Activated naive CD4-positive, alpha-beta T cell treated with Interleukin-2 at 50 U/mL for 16 hours (primary cell): ENCODE measurements at places on chromosomes 12 and 14.

- no peak for DNase-seq
These were observed 387.5 kb upstream of the TMPO start for GRCh38 chr12:98127854-98128253.

GRCh38 chr12:94225506-94225905, 77.1 kb downstream of the PLXNC1 start:
- no peak for DNase-seq

DNA sequence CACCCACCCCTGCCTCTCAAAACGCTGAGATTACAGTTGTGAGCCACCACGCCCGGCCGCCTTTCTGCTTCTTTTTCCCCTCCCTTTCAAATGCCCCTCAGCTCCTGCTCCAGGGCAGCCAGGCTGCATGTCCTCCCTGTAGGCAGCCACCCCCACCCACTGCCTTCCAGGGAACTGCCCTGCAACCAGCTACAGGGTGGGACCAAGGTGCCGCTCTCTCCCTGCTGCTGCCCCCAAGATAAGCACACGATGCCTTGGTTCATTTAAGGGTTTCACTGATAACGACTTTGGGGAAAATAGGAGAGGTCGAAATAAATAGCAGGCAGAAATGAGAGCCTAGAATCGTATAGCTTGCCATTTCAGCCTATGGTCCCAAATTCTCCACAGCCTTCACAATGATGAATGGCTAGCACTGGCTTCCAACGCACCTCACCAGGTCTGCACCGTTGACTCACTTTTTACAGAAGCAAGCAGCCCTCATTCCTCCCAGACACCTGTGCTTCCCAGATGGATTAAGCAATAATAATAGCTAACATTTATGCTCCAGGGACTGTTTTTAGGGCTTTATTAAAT, 40.7 kb downstream of the ATG14 start:
- DNase-seq = no peak

DNA sequence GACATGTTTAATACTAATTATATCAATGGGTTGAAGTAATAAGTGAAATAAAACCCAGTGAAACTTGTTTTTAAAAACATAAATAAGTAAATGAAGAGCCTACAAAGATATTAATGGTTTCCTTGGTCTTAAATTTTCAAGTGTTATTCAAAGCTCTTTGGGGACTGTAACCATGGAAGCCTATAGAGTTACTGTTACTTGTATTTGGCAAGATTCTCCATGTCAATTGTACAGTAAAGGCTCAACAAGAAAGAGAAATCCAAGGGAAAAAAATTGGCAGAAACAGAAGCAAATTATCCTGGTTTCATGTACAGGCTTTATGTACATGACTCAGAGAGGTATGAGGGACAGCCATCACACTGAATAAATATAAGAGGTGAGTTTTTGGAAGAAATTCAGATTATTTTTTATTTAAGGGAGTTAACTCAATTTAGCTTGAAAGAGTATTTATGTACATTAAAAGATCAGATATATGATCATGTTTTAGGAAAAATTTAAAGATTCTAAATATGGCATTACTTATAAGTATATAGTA, 151.1 kb upstream of the HMGA2 start:
- DNase-seq = no peak

GRCh38 chr14:94588311-94588710, 7.1 kb downstream of the SERPINA5 start:
- no peak for DNase-seq

GRCh38 chr12:125208942-125209341, 143.7 kb downstream of the AACS start:
- no peak for DNase-seq

DNA sequence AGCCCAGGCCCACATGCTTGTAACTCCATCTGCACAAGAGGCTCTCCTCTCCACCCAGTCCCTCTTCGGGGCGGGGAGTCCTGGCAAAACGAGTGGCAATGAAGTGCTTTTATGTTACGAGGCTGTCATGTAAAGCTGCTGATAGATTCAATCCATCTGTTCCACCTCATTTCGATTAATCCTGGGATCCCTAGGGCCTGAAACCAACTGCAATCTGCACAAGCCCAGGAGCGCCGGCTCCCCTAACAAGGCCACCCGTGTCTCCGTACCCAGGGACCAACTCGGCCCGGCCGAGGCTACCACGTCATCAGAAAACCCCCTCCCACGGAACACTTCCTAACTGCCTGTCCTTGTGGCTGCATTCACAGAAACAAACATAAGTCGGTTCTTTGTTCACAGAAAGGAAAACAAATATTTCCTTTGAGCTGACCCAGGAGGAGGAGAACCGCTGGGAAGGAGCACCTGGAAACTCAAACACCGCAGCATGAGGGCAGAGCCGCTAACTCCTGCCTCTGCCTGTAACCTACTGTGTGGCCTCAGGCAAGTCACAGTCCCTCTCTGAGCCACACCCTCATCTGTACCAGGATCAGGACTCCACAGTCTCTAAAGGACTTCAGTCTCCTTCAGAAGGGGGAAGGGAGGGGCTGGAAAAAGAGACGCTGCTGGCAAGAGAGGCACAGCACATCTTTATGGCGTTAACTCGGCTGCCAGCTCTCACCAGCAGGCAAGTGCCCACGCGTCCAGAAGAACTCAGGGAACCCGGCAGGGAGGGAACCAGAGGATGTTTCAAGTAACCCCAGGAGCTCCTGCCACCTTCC, 47.8 kb downstream of the CCDC88C start:
- peak; percentile 72 for DNase-seq

DNA sequence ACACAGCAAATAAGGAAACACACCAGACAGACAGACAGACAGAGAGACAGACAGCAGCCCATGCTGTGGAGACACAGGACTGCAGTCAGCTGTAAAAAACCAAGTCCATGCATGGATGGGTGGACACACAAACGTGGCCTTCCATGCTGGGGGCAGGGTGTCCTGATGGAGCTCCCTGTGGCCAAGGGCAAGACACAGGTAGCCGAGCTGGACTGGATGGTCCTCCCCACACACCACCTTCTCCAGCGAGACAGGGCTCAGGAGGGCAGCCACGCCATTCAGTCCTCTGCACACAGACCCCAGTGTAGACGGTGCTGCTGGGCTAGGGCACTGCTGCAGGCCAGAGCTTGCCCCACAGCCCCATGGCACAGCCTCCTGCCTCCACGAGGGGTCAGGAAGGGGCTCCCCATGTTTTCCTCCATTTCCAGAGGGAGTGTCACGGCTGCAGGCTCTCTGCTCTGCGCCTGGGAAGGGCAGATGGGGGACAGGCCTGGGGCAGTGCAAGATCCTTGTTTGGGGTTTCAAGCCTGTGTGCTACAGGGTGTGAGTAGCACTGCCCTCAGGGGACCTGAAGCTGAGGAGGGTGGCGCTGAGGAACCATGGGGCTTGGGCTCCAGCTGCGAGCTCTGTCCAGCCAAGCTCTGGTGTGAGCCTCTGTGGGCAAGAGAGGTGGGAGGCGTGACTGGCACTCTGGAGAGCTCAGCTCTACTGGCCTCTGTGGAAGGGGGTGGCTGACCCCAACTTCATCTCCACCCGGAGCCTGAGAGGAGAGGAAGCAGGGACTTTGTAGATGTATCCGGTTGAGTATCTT, 67.9 kb downstream of the GALNT9 start:
- DNase-seq = no peak

GRCh38 chr12:125267114-125267513, 201.9 kb downstream of the AACS start:
- DNase-seq = no peak

DNA sequence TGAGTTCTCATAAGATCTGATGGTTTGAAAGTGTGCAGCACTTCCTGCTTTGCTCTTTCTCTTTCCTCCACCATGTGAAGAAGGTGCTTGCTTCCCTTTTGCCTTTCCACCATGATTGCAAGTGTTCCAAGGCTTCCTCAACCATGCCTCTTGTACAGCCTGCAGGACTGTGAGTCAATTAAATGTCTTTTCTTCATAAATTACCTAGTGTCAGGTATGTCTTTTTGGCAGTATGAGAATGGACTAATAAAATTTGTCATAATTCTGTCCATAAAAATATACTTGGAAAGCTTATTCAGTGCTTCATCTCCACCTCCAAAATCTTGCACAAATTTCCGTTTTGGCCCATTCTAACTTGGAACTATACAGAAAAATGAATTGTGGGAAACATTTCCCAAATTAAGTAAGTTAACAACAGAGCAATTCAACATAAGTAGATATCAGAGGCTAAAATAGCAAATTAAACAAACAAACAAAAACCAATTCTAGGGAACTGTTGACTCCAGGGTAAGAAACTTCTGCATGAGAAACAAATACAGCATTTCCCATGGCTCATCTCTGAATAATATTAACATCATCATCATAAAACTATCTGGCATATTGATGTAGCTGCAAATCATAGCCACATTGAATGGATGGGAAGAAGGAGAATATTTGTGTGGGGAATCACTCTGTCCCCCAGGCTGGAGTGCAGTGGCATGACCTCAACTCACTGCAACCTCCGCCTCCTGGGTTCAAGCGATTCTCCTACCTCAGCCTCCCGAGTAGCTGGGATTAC, 459.5 kb upstream of the FAR2 start:
- DNase-seq = no peak

- no peak for DNase-seq
These were observed 589.0 kb downstream of the C12orf50 start for GRCh38 chr12:87439990-87440827.

GRCh38 chr14:94448071-94448808, 4.4 kb downstream of the SERPINA11 start:
- no peak for DNase-seq

DNA sequence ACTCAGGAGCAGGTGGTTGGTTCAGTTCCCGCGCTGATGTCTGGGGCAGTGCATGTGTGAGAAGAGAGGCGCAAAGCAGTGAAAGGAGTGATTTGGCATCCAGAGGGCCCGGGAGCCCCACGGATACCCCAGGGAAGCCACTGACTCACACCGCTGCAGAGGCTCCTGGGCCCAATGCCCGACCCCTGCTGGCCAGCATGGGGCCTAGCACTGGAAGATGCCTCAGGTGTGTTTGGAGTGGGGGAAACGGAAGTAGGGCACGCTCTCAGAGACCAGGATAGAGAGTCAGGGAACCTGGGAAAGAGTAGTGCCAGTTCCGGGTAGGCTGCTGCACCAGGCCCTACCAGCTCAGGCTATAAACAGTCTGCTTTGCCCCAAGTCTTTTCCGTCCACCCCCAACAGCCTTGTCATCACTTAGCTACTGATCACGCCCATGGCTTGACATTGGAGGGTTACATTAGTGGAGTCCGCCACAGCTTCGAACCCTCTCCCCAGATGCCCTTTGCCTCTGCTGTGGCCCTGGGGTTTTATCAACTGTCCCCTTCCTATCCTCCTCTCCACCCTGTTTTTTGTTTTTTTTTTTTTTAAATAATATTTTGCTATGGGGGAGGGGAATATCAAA, 9.5 kb upstream of the CSAD start:
- DNase-seq = peak; percentile 52

DNA sequence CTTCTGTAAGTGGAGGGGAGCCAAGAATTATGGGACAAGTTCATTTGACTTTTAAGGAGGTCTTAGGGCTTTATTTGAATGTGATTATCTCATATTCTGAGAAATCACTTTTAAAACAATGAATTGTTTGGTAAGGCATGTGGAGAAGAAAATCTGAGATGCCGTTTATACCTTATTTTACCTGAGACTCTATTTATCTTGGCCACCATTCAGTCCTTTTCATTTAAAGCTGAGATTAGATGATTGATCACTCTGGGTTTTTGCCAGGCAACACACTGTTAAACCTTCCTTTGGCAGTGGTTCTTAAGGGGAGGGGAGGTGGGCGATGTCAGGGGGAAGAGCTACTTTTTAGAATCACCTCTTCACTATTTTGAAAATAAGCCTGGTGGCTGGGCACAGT, 11.4 kb downstream of the CAND1 start:
- no peak for DNase-seq

DNA sequence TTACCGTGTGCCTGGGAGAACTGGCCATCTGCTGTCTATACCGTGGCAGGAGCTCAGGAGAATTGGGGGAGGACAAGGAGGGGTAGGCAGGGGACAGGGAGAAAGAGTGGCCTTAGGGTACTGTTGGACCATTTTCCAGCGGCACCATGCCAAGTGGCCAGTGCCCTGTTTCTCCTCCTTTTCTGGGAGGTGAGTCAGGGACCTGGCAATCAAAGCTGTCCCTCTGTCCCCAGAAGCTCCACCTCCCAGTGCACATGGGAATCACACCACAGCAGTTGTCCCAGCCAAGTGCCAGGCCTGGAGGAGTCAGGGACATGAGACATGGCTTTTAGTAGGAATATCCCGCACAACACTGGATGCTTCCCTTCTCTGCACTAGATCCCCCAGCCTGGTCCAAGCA, 118.0 kb downstream of the GCH1 start:
- DNase-seq = no peak

GRCh38 chr12:98999559-98999958, 354.5 kb downstream of the APAF1 start:
- no peak for DNase-seq

GRCh38 chr14:48900565-48900964, 685.6 kb downstream of the RPS29 start:
- DNase-seq = no peak

DNA sequence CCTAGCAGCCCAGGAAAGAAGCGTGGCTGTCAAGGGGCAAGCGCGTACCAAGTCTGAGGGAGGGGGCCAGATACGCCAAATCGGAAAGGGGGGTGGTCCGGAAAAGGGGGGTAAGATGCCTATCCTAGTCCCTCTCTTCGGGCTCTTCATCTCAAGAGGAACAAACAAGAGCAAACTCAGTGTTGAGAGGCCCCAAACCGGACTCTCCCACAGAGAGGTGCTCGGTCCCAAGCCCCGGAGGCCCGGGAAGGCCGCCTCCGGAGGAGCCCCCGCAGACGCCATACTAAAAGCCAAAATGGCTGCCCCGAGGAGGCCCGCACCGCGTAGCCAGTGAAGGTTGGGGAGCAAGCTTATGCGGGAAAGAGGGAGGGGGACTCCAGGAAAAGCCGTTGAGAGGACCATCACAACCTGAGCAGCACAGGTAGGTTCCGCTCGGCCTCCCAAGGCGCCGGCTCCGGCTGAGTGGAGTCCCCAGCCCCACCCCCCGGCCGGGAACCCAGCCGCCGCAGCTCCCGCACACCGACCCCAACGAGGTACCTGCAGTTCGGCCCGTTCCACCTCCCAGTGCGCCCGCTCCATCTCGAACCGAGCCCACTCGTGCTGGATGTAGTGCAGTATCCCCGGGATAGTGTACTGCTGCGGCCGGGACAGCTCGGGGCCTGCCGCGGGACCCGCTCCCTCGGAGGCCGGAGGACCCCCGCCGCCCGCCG, at the start of gene AP4S1:
TSS of gene AP4S1 (plus strand) at position 283 of the 710 bp plus-strand sequence. CDS start 40,548 bp downstream, outside the sequence.
- DNase-seq = peak; percentile 59

DNA sequence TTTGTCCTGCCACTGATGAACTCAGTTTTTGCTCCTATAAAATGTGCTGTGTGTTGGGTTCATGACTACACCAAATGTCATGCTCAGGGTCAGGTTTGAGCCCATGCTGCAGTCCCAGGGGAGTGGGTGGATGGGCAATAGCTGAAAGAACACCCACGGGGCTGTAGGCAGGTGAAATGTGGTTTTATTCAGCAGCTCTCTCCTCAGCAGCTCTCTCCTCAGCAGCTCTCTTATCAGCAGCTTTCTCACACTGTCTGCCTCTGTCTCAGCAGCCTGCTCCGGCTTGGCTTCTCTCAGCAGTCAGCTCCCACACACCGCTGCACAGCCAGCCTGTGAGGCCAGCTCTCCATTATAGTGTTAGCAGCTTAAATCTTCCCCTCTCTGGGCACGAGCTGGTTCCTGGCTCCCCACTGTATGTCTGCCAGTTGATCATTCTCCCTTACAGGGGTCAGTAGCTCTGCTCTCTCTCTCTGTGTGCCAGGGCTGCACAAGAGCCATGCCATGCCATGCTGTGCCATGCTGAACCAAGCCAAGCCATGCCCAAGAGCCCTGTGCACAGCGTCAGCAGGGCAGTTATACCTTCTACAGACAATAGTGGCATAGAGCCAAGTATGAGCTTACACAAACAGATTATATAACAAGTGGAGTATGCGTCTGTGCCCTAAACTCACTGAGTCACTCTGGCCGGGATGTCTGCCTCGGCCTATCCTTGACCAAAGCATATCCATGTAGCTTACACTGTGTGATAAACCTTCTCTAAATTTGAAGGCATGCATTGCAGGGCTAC, 303.3 kb upstream of the TMPO start:
- DNase-seq = no peak
